ENCODE measurements at places on chromosomes 4 and X. TPM values are rescaled to one million over a fixed set of nuclear protein-coding genes. Genes with fewer than 3 reads are reported as not detected.

ART3 gene
- total RNA-seq: not detected

GRCh38 chr4:159141193-159141592, 38.3 kb downstream of the RAPGEF2 start:
- no peak for DNase-seq
- no peak overlapping the region for H3K27ac ChIP-seq
- H3K4me1 ChIP-seq: peaks cover 18% of the 10 kb centered on the region
- no peak overlapping the region for H3K4me3 ChIP-seq
- no peaks in the 10 kb centered on the region for H3K36me3 ChIP-seq

DNA sequence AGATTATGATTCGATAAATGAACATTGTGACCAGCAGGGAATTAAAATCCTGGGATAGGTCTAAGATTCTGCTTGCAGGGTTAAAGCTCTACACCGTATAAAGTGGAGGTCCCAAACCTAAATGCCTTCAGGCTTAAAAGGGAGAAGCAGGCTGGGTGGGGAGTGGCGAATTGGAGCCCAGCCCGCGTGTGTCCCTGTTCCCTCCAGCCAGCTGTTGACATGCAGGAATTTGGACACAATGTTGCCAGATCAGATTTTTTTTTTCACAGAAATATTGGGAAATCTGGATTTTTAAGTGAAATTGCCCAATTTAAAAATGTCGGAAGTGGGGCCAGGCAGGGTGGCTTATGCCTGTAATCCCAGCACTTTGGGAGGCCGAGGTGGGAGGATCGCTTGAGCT, 60.5 kb downstream of the ELF4 start:
- H3K27ac ChIP-seq: no peak overlapping the region
- H3K4me3 ChIP-seq: no peak overlapping the region
- H3K27me3 ChIP-seq: no peaks in the 10 kb centered on the region
- H3K4me1 ChIP-seq: no peaks in the 10 kb centered on the region
- DNase-seq: no peak

DNA sequence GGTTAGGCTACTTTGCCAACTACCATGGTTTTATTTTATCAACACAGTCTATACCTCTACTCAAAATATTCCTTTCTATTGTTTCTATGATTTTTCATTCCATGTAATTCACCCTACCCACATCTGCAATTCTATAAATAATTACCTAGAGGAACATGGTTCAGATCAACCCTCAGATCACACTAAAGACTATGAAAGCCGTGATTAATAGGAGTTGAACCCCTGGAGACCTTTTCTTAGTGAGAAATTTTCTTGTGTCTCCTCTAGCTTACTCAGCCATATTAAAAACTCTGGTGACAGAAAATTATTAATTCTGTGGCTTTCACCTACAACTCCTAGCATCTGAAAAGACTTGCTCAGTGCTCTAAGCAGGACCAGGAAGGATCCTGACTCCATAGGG, 38.5 kb upstream of the CXXC4 start:
- H3K4me3 ChIP-seq: no peak overlapping the region
- no peak overlapping the region for H3K27ac ChIP-seq
- H3K27me3 ChIP-seq: no peaks in the 10 kb centered on the region
- no peaks in the 10 kb centered on the region for H3K36me3 ChIP-seq

GRCh38 chr4:147965056-147965455, 233.2 kb downstream of the ARHGAP10 start:
- no peaks in the 10 kb centered on the region for H3K36me3 ChIP-seq
- H3K27ac ChIP-seq: no peak overlapping the region
- peaks cover 13% of the 10 kb centered on the region for H3K4me1 ChIP-seq
- peak; percentile 26 for DNase-seq
- no peaks in the 10 kb centered on the region for H3K27me3 ChIP-seq

- no peaks in the 10 kb centered on the region for H3K27me3 ChIP-seq
- no peaks in the 10 kb centered on the region for H3K36me3 ChIP-seq
- no peak for DNase-seq
- no peak overlapping the region for H3K27ac ChIP-seq
These were observed 50.4 kb downstream of the SPRY1 start for GRCh38 chr4:123446865-123447474.

DNA sequence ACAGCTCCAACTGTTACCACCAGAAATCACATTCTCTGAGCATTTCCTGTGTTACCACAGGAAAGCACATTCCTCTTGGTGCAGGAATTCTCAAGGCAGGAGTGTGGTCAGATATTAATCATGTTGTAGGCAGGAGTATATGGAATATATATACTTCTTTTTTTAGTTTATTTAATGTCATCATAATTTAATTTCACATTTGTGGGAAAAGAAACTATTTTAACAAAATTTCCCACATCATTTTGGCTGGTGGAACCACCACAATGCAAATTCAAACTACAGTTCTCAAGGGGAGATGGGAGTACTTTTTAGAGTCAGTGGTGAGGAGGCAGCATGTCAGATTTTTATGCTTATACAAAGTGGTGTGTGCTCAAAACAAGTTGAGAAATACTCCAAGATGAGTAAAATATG, 139.0 kb downstream of the ATP10D start:
- H3K36me3 ChIP-seq: no peaks in the 10 kb centered on the region
- DNase-seq: no peak
- no peaks in the 10 kb centered on the region for H3K27me3 ChIP-seq
- H3K4me1 ChIP-seq: no peaks in the 10 kb centered on the region
- H3K4me3 ChIP-seq: no peak overlapping the region
- no peak overlapping the region for H3K27ac ChIP-seq
